NCI-H526 (cell line): ENCODE measurements at places on chromosomes 2 and 18.

DNA sequence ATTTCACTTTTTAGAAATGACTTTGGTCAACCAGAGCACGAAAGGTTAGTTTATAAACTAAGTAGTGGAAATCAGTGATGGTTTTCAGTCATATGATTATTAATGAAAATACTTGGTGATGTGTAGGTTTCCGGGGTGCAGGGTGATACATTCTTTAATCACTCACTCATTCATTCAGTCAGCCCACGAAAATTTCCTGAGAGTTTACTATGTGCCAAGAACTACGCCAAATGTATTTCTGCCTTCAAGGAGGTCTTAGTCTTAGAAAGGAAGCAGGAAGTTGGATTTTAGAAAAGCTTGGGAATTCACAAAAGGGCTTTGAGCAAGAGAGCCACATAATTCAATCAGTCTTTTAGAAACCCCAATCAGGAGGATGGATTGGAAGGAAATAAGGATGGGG, 543.6 kb downstream of the PLCL1 start:
- DNase-seq = no peak

- DNase-seq = no peak
Measured at GRCh38 chr2:231355508-231356465, 39.7 kb upstream of the B3GNT7 start.

GRCh38 chr18:58284699-58285448, 240.8 kb downstream of the NEDD4L start:
- DNase-seq = no peak

GRCh38 chr2:143146815-143147530, 17.8 kb downstream of the ARHGAP15 start:
- no peak for DNase-seq

GRCh38 chr2:196836440-196836839, 27.3 kb upstream of the C2orf66 start:
- DNase-seq = no peak

GRCh38 chr2:39649511-39649910, 16.2 kb upstream of the TMEM178A start:
- DNase-seq = no peak

DNA sequence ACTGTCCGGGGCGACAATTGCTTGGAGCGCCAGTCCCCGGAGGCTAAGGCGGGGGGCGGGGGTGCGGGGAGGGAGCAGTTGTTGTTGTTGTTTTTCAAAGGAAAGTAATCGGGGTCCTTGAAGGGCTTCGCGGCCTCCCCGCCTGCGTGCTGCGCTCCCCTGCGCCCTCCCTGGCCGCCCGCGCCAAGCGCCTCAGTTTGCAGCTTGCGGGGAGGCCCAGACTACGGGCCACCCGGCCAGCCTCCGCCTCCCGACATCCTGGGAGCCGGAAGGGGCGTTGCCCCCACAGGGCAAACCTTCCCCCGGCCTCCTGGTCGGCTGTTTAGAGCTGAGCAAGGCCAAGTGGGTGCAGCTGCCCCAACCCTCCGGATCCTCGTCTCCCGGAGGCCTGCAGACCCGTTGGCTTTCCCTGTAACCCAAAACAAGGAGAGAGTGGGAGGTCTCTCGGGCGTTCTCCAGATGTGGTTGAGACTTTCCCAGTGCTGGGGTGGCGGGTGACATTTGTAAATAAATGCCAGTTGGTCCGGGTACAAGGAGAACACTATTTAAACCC, 3.7 kb upstream of the SIX3 start:
- DNase-seq = peak; percentile 70

- peak; percentile 70 for DNase-seq
Measured at GRCh38 chr2:13193900-13194299, 477.2 kb downstream of the TRIB2 start.

DNA sequence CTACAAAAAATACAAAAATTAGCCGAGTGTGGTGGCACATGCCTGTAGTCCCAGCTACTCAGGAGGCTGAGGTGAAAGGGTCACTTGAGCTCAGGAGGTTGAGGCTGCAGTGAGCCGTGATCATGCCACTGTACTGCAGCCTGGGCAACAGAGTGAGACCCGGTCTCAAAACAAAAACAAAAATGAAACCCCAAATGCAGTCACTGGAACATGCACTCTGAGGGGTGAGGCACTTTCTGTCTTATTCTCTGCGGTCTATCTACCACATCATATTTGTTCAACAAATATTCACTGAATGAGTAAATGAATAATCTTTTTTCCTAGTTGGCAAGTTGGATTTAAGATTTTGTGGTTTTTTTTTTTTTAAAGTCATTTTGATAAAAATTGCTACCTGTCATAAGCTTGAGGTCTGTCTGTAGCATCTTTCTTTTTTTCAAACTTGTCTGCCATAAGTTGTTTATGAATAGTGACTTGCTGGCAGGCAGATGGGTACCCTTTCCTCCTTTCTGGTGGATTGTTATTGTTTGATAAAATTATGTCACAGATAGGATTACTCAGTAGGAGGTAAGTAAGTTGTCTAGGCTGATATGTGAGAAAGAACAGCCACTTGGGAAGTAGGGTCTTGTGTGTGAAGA, 11.8 kb downstream of the CHRNA1 start:
- DNase-seq = no peak

- DNase-seq = no peak
Measured at GRCh38 chr2:144886862-144887261, 366.9 kb upstream of the ZEB2 start.

GRCh38 chr2:237863689-237864443, 4.4 kb downstream of the RAMP1 start:
- DNase-seq = peak; percentile 40

DNA sequence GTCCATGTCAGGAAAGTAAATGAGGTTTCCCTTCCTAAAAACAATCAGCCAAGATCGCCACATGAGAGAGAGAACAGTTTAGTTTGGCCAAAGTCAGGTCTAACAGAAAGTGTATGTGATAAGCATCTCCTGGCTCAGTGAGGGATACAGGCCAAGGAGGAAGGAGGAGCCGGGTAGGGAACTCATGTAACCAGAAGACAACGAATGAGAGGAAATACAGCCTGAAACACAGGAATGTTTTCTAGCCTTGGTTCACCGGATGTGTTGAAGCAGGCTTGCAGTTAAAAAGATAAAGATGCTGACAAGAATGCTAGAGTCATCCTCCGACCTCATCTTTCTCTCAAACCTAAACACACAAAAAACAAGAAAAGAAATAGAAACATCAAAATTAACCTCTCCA, 283.9 kb upstream of the SIX2 start:
- DNase-seq = no peak

DNA sequence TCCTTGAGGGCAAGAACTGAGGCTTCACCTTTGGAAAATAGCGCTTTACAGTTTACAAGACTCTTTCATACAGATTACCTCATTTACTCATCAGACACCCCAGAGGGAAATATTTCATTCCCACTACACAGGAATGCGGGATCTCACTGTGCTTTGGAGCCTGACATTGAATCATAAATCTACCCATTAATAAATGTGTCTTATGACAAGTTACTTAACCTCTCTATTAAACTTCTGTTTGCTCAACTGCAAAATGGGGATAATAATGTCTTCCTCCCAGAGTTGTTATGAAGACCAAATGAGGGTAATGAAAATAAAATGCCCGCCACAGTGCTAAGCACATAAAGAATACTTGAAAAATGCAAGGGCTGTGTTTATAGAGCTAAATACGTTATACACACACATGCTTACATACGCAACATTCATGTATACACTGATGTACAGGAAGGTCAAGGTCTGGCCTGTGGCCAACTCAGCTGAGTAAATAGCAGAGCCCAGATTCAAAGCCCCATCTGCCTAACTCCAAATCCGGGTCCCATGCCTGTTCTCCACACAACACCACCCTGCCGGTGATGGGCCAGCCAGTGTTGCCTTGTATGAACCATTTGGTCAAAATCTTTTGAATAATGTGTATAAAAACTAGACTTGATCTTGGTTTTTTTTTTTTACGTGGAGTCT, 77.8 kb upstream of the STPG4 start:
- no peak for DNase-seq

- no peak for DNase-seq
Measured at GRCh38 chr2:147373800-147374422, 470.9 kb upstream of the ACVR2A start.

- DNase-seq = peak; percentile 31
Measured at GRCh38 chr18:9105420-9105819, 2.9 kb downstream of the NDUFV2 start.

GRCh38 chr2:32951672-32952071, 4.9 kb downstream of the LTBP1 start:
- DNase-seq = no peak

DNA sequence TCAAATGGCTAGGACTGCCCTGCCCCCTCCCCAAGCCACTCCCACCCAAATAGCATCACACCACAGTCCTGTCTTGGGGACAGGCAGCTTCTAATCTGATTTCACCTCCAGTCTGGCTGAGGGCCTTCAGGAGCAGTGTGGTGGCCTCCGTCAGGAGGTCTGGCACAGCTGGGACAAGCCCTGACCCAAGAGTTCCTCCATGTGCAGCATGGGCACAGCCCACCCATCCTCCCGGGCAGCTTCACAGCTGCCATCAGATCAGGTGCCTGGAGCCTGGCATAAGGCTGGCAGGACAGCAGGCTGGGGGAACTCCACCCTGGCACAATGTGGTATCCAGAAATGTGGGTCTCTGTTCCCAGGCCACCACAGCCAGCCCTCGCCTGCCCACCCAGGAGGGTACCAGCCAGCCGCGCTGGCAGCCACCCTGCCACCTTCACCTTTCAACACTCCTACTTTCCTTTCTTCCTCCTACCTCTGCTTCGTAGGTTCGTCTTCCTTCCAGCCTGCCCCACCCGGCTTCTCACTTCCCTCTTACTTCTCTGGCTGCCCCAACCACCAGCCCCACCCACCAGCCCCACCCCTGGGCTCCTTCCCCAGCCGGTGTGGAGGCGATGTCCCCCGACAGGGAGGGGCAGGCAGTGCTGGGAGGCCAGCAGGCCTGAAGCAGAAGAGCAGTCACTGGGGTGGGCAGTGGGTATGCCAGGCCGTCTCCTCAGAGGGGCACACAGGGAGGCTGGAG, at the start of gene CAPG:
TSS of gene CAPG (minus strand) at position 522 of the 739 bp plus-strand sequence. CDS start 8,221 bp downstream, outside the sequence.
- no peak for DNase-seq

DNA sequence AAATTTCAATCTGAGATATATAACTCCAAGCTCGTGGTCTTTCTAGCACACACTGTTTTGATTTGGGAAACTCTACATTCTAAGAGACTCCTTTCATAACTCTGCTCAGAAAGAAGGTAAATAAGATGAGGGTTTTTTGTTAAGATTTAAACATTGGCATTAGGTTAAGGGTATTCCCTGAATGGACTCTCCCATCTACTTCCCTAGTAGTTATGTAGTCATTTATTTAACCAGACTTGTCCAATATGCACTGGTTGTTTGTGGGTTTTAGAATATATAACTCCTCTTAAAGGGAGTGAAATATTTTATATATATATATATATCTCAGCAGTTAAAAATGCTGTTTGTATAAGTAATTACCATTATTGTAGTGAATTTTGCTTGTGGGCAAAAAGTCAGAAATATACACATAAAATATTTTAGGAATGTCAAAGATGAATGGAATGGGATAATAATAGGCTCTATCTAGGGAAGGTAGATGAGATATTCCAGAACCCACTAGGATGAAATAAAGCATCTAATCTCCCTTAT, 61.5 kb upstream of the WDR75 start:
- no peak for DNase-seq

DNA sequence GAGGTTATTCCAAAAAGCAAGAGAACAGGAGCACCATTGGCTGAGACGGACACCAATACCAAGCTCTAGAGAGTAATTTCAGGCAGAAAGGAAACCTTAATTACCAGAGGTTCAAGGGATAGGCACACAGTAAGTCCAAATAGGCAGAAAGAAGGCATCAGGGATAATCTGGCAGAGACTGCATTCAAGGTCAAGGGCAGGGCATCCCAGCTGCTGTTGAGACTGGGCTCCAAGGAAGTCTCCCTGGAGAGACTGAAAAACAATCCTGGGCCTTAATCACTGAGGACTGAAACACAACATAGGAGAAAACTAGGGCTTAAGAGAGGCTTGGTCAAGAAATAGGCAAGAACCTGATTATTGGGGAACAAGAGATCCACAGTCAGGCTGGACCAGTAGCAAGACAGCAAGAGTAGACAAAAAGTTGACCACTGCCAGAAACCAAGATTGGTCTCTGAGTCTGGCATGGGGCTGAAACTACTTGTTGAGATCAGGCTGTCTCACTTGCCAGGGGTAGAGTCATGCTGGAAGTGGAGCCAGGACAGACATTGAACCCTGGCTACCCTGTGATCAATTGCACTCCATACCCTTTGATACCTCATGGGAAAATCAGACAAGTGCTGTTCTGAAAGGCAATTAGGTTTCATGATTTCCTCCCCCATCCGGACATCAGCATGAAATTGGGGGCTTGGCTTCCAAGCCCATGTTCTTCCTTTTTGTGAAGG, 193.2 kb upstream of the TNP1 start:
- no peak for DNase-seq

GRCh38 chr18:37710726-37711125, 145.1 kb upstream of the CELF4 start:
- DNase-seq = no peak

- DNase-seq = no peak
Measured at GRCh38 chr18:78643981-78644380, 335.6 kb upstream of the SALL3 start.

DNA sequence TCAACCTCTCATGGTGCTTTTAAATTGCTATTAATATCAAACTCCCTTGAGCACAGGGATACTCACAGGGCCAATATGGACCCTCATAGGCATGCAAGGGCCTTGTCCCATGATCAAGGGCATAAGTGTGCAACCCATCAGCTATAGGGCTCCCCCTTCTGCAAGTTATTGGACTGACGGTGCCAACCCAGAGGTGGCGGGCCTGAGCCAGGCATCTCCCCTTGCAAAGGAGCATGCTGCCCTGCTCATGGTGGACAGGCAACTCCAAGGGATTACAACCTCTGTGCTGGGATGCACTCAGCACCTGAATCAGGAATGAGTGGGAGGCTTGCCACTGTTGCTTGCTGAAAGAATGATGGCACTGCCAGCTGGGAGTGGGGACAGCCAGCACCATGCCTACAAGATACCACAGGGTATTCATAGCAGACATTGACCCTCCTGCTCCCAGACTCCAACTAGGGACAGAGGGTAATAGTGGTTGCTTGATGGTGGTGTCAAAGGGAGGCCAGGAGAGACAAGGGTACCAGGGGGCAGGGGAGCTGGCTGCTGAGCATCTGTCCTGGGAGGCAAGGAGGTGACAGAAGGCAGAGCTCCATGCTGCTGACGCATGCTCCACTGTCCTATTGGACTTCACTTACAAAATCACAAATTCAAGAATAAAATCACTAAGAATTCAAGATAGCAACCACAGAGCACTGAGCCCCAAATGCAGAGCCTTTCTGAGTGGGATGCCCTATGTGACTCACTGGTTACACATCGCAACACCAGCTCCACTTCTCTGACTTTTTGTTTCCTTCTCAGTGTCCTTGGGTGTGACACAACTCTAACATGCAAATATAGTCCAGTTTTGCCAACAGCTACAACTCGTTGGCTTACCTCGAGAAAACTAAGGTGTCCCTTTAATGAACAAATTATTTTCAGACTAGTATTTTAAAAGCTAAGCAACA, 157.1 kb upstream of the CCDC150 start:
- no peak for DNase-seq

- DNase-seq = no peak
Measured at GRCh38 chr2:158664987-158665386, 130.1 kb upstream of the DAPL1 start.

GRCh38 chr2:123144082-123144481, 881.0 kb upstream of the CNTNAP5 start:
- no peak for DNase-seq

- no peak for DNase-seq
Measured at GRCh38 chr2:187329586-187329985, 118.5 kb downstream of the CALCRL start.
